ENCODE measurements at places on chromosomes 2 and 18.

GRCh38 chr2:64966017-64966416 lies 23.2 kb upstream of the SLC1A4 start:
- no peak overlapping the region for H3K27ac ChIP-seq
- H3K27me3 ChIP-seq: no peaks in the 10 kb centered on the region
- H3K4me3 ChIP-seq: no peak overlapping the region
- no peak for DNase-seq

GRCh38 chr2:189440644-189440946 lies 679 bp upstream of the WDR75 start:
- H3K4me3 ChIP-seq: peak overlapping the region; percentile 85
- 0 out of 2 replicates have a peak, but pooled peaks cover 5% of the 10 kb centered on the region for H3K36me3 ChIP-seq
- H3K27ac ChIP-seq: peak overlapping the region; percentile 81
- H3K4me1 ChIP-seq: peaks cover 33% of the 10 kb centered on the region
- no peaks in the 10 kb centered on the region for H3K27me3 ChIP-seq

GRCh38 chr18:56214706-56215105 lies 423.7 kb downstream of the TXNL1 start:
- no peak for DNase-seq
- no peaks in the 10 kb centered on the region for H3K27me3 ChIP-seq
- no peaks in the 10 kb centered on the region for H3K36me3 ChIP-seq

DNA sequence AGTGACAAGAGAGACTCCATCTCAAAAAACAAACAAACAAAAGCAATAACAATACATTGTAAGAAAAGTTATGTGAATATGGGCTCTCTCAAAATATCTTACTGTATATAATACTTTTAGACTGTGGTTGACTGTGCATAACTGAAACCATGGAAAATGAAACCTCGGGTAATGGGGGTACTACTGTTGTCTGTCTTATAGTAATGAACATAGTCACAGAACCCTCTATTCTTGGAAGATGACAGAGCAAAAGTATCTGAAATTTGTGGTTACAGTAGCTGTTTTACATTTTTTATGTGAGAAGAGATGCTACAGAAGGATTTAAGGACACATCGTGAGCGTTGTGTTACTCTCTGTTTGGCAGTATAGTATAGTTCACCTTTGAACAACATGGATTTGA lies 60.5 kb downstream of the MAP4K4 start:
- peak overlapping the region; percentile 40 for H3K4me3 ChIP-seq
- peak; percentile 88 for DNase-seq
- H3K27me3 ChIP-seq: no peaks in the 10 kb centered on the region
- peaks cover 19% of the 10 kb centered on the region for H3K4me1 ChIP-seq
- peak overlapping the region; percentile 6 for H3K27ac ChIP-seq

GRCh38 chr2:191649519-191649918 lies 28.4 kb upstream of the NABP1 start:
- DNase-seq: no peak
- no peaks in the 10 kb centered on the region for H3K27me3 ChIP-seq
- no peak overlapping the region for H3K4me3 ChIP-seq
- no peak overlapping the region for H3K27ac ChIP-seq
- H3K4me1 ChIP-seq: 0 out of 2 replicates have a peak, but pooled peaks cover 3% of the 10 kb centered on the region
- no peaks in the 10 kb centered on the region for H3K36me3 ChIP-seq

DNA sequence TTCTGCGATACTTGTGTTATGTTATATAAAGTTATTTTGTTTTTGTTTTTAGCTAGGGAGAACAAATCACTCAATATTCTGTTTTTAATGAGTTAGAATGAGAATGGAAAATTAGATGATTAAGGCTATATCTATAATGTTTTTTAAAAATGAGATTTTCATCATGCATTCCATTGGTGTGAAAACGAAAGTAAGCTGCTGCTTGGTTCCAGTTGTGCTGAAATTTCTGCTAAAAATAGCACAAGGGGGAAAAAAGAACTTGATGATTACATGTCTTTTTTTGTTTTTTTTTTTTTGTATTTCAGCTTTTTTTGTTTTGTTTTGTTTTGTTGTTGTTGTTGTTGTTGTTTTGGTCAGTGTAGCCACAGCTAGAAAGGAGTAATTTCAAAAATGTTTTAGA lies 242.6 kb upstream of the KCNJ3 start:
- no peak for DNase-seq
- H3K27ac ChIP-seq: no peak overlapping the region
- peaks cover 7% of the 10 kb centered on the region for H3K4me1 ChIP-seq
- H3K4me3 ChIP-seq: no peak overlapping the region
- H3K27me3 ChIP-seq: no peaks in the 10 kb centered on the region

DNA sequence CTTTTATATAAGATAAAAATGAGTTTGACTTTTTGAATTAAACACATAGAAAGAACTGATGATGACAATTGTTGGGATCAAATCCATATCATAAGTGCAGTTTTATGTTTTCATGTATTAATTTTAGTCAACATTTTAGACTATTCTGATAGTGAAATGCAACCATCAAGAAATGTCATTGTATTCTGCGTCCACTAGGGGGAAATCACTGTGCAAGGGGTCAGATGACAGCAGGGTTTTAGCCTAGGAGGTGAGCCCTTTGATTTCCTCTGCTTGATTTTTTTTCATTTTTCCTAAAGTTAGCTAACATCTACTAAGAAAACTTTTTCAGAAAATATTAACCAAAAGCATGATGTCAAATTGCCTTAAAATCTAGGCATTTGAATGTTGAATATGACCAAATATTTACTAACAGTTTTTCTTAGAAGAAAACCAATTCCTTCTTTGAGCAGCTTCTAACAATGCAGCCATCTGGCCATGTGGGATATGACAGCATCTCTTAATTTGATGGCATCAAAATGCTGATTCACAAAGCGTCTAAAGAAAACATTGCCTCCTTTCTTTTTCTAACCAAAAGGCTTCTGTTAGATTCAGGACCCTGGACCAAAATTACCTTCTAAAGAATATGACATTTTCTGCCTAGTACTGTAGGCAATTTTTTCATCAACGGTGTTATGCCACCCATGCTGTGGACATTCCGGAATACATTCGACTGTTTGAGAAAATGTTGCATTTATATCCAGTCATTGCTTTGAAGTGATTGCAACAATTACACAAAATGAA lies 141.5 kb downstream of the SPHKAP start:
- no peaks in the 10 kb centered on the region for H3K4me1 ChIP-seq
- no peaks in the 10 kb centered on the region for H3K27me3 ChIP-seq
- peak; percentile 36 for DNase-seq
- no peak overlapping the region for H3K27ac ChIP-seq
- no peak overlapping the region for H3K4me3 ChIP-seq

DNA sequence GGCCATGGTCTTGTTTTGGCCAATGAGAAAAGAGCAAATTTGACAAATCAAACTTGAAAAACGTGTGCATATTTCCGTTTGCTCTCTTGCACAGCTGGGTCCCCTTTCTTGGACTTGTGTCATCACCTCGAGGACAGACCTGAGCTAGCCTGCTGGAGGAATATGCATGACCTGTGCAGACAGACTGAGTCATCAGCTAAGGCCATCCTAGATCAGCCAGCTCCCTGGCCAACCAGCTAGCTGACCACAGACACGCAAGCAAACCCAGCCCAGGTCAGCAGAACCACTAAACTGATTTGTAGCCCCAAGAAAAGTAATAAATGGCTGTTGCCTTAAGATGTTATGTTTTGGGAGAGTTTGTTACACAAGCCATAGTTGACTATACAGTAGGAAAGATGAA lies 61.3 kb upstream of the PAX3 start:
- H3K4me1 ChIP-seq: no peaks in the 10 kb centered on the region
- no peaks in the 10 kb centered on the region for H3K36me3 ChIP-seq
- no peak for DNase-seq
- no peak overlapping the region for H3K27ac ChIP-seq
- no peaks in the 10 kb centered on the region for H3K27me3 ChIP-seq

DNA sequence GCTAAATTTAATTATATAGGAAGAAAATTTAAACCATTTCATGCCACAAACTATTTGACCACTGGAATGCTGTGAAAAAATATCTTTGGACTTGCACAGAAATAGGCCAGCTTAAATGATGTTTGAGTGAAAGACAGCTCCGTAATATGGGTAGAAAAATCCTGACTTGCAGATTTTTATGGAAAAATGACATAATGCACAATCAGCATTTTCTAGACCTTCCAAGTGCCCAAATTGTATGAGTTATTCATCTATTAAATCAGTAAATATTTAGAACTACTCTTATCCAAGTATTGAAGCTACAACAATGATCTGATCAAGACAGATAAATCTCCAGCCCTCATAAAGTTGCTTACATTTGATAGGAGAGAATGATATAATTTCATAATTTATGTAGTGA lies 691.1 kb upstream of the DDX18 start:
- H3K27ac ChIP-seq: no peak overlapping the region
- no peaks in the 10 kb centered on the region for H3K36me3 ChIP-seq
- no peak overlapping the region for H3K4me3 ChIP-seq

DNA sequence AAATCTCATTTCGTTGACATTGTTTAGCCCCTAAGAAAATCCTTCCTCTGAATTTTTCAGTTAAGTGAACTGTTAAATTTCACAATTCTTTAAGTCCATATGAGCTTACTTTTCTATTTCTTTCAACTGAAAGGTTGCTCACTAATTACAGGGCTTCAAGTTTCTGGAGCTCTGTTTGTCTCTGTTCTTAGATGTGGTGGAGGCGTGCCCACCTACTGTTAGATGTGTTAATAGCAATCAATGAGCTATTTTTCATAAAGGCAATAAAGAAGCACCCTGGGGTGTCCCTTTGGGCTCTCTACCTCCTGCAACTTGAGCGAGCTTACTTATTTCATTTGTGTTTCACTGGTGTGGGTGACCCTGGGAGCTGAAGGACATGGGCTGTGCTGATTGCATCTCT lies 25.0 kb downstream of the CREG2 start:
- no peak for DNase-seq
- H3K36me3 ChIP-seq: no peaks in the 10 kb centered on the region
- H3K4me1 ChIP-seq: no peaks in the 10 kb centered on the region
- H3K27ac ChIP-seq: no peak overlapping the region

DNA sequence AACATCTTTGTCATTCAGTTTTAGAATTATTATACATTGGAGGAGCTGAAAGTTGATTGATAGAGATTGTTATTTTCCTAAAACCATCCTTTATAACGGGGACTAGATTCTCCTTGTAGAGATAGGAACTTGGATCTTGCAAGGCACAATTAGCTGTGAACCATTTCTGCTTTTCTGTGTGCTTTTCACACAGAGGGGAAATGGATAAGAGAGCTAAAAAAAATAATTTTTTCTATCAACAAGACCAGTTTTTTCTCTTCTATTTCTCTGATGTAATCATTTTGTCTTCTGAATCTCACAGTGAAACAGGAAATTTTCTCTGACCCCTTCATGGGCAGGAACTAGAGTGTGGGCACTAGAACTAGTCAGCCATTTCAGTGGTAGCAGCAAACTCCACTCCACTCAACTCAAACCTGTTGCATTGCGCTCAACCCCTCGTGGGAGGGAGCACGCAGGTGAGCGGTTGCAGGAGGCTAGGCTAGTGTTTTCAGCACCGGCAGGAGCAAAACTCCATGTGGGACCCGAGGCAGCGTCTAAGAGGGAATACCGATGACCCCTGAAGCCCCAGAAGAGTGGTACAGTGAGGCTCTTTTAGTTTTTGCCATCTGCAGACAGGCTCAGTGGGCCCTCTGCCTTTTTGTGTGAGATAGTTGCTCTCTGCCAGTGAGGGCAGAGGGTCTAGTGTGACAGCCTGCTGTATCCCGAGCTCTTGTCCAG lies 24.0 kb upstream of the SLC39A10 start:
- H3K4me3 ChIP-seq: no peak overlapping the region
- H3K27ac ChIP-seq: no peak overlapping the region
- DNase-seq: no peak
- no peaks in the 10 kb centered on the region for H3K4me1 ChIP-seq
- no peaks in the 10 kb centered on the region for H3K36me3 ChIP-seq

- DNase-seq: no peak
- H3K27me3 ChIP-seq: no peaks in the 10 kb centered on the region
- no peak overlapping the region for H3K27ac ChIP-seq
- no peaks in the 10 kb centered on the region for H3K36me3 ChIP-seq
- H3K4me1 ChIP-seq: no peaks in the 10 kb centered on the region
- H3K4me3 ChIP-seq: no peak overlapping the region
Measured at GRCh38 chr2:132978840-132979239, 308.8 kb upstream of the LYPD1 start.

DNA sequence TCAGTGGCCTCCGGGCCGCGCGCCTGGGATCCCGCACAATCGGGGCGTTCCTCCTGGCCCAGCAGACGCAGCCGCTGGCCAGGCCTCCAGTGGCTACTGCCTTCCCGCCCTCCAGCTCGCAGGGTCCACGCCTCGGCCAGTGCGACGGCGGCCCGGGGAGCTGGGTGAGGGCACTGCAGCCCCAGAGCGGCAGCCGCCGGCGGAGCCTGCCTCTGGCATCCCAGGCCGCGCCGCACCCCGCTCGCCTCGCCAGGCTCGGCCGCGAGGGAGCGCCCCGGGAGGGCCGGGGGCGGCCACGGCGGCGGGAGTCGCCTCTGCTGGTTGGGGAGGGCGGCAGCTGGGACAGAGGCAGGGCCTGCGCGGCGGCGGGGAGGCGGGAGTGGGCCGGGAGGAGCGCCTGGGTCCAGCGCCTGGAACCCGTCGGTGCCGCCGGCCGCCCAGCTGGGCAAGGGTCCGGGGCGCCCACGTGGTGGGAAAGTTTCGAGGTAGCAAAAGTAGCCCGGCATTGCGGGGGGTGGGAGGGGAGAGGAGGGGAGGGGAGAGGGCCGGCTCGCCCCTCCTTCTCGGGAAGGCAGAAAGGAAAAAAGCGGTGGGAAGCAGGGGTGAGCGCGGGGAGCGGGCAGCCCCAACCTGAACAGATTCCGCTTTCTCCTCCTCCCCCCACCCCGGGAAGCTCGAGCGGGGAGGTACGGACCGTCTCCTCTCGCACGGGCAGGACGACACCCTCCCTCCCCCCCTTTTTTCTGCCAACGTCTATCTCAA lies 1.5 kb upstream of the INHBB start:
- H3K27me3 ChIP-seq: peaks cover 44% of the 10 kb centered on the region
- H3K27ac ChIP-seq: no peak overlapping the region
- H3K4me3 ChIP-seq: peak overlapping the region; percentile 7
- 0 out of 2 replicates have a peak, but pooled peaks cover 8% of the 10 kb centered on the region for H3K4me1 ChIP-seq
- no peak for DNase-seq

DNA sequence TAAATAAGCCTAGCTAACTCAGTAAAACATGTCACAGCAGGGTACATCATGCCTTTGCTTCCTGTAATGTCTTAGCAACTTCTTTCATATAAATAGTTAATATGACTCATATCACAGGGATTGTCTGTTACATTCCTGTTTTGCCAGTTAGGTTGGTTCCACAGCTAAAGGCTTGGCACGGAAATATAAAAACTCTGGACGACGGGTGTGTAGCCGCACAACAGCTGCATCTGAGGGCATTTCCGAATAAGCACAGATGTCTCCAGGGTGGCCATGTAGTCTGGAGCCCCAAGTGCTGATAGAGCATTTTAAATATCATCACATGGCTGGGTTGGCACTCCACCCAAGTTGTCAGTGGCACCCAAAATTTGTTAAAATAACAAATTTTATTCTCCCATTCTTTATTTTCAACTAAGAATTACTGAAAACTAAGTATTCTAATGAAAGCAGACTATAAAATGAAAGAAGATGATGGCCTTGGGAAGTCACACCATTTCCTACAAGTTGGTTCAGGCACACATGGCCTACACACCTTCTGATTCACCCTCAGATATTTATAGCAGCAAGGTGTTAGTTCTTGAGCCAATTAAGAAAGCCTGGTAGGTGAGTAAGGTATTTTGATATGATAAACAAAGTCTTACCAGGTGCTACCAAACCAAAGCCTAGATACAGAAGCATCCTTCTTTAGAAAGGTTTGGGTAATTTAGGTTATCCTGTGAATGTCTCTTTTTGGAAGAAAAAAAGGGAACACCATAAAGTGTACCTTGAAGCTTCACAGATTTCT lies 61.8 kb upstream of the STK17B start:
- peaks cover 27% of the 10 kb centered on the region for H3K4me1 ChIP-seq
- peak overlapping the region; percentile 86 for H3K27ac ChIP-seq
- no peak overlapping the region for H3K4me3 ChIP-seq
- H3K36me3 ChIP-seq: no peaks in the 10 kb centered on the region
- DNase-seq: peak; percentile 67
